Left lobe of liver (tissue), 2 donors: ENCODE measurements at places on chromosomes 4 and X.

- DNase-seq = no peak
Measured at GRCh38 chr4:81380437-81380836, 91.3 kb downstream of the RASGEF1B start.

DNA sequence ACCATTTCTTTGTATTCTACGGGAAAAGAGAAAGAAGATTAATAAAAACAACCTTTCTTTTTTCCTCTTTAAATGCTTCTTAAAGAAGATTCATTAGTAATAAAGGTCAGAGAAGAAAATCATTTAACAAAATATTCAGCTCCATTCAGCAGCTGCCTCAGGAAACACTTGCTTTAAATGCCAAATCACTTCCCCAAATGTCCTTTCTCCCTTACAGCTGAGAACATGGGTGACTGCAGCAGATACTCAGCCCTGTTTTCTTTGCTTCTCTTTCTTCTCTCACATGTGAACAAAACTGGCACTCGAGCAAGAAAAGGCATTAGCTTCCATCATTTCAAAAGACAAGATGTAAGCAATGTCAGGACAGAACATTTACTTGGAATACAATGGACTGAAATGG is 120.2 kb downstream of the INPP4B start:
- DNase-seq = no peak

DNA sequence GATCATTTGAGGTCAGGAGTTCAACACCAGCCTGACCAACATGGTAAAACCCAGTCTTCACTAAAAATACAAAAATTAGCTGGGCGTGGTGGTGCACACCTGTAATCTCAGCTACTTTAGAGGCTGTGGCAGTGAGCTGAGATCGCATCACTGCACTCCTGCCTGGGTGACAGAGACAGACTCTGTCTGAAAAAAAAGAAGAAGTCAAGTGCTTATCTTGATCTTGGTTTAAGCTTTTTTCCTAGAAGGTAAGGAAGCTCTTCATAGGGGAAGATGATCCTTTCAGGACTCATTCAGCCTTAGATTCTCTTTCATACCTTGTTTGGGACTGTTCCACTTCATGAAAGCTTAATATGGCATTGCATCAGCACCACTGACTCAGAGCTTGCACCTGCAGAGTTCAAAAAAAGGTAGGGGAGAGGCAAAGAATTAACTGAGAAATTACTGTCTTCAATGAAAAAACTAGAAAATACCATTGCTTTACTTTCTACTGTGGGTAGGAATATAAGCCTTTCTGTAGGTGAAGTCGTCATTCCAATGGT is 70.8 kb upstream of the EPGN start:
- DNase-seq = no peak

GRCh38 chr4:74087481-74087880 is 11.5 kb downstream of the CXCL2 start:
- no peak for DNase-seq

- no peak for DNase-seq
Measured at GRCh38 chr4:20490734-20491133, 209.5 kb upstream of the PACRGL start.

DNA sequence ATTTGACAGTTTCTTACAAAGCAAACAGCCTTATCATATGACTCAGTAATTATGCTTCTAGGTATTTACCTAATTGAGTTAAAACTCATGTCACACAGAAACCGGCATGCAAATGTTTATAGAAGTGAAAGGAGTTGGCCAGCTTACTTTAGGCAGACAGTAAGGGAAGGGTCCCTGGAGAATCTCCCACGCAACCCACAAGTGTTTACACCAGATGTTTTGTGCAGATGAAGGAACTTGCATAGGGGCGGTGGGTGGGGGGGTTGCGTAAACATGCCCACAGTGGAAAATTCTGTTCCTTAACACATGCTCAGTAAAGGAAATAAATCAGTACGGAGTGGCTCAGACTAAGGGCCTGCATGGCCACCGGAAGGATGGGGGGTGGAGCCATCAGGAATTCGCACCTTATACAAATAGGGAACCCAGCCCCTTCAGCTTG is 330.5 kb upstream of the AADAT start:
- DNase-seq = no peak

- no peak for DNase-seq
Measured at GRCh38 chr4:11179796-11180195, 248.9 kb downstream of the HS3ST1 start.

DNA sequence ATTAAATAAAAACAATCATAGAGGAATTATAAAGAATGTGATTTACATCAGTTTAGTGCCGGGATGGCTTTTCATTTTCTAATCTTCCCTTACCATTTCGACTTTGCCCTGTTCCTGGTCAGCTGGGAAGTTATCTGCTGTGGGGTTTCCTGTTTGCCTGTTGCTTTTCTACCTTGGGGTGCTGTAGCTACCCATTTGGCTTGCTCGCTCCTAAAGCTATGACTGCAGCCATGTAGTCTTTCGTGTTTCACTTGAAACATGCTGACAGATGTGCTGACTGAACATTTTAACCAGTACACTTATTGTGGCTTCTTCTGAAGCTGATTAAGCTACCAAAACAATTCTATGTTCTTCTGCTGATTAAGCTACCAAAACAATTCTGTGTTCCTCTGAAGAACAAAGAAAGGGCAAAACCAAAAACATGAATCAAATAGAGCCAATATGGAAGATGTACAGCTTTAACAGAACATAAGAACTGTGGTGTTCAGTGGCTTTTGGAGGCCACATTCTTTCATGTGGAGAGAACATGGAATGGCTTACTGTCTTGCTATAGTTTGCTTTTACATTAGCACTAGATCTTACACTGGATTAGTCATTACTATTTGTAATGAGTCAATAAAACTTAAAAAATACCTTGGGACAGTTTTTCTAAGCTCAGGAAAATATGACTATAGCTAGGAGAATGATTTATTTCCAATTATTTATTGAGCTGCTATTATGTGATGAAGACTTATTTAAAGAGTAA is 440.4 kb downstream of the SPRY1 start:
- DNase-seq = no peak

DNA sequence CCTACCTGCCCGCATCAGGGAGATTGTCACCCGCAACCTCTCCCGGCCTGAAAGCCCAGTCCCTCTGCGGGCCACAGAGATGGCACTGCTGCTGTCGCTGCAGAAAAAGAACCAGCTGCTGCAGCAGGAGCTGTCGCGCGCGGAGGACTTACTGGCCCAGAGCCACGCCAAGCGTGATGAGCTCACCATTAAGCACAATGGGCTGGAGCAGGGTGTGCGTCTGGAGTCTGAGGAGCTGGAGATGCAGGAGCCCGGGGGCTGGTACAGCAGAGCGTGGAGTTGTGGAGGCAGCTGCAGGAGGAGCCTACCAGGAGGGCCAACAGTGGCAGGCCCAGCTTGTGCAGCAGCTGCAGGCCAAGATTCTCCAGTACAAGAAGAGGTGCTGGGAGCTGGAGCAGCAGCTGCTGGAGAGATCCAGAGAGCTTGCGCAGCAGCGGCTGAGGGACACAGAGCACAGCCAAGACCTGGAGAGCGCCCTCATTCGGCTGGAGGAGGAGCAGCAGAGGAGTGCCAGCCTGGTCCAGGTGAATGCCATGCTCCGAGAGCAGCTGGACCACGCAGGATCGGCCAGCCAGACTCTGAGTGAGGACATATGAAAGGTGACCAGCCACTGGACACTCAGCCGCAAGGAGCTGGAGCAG is 11.3 kb downstream of the SMIM10L2A start:
- no peak for DNase-seq

DNA sequence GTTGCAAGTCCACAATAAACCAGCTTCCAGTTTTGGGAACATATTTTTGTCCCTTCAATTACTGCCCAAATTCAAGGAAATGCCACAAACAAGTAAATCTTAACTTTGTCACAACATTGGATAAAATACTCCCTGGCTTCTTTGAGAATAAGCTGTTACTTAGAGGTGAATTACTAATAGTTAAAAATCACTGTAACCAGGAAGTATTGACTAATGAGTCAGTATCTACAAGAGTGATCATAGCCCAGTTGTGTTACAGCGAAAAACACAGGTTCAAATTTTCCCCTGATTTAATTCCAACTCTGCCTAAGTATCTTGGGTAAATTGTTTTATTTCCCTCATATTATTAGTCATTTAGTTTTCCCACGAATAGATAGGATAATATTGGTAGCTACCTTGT is 291.2 kb upstream of the PPARGC1A start:
- DNase-seq = no peak

- DNase-seq = no peak
Measured at GRCh38 chr4:110959041-110959643, 336.3 kb upstream of the PITX2 start.

DNA sequence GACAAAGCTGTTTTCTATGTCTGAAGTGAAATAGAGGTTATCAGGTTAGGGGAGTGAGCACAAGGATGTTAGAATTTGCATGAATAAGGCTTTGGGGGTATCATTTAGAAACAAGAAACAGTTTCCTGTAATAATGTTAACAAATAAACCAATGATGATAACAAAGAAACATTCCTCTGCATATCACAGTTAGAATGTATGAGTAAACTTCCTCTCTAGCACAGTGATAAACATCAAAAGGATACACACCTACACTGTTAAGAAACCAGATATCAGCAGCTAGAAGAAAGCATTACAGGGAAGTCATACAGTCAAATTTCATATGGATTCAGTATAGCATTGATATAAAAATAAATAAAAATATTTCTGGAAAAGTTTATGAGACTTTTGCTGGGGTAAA is 340.0 kb upstream of the MAGEB16 start:
- DNase-seq = no peak

DNA sequence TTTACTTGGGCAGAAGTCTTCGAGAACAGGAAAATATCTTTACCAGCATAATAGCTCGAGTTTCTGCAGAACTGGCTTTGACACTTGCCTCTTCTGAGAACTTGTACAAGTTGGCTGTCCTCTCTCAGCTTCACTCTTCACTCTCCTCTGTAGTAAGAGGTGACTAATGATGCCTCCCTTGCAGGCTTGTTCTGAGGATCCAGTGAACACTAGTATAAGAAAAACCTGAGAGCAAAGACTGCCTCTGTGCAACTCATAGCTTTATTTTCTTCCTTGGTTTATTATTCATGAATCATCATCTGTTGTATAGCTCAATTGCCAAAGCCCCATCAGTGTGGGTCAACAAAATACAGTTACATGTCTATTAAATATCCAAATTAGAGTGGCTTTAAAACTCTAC is 266.7 kb upstream of the CLNK start:
- DNase-seq = no peak

- no peak for DNase-seq
Measured at GRCh38 chr4:54513204-54513603, 144.6 kb upstream of the KIT start.

DNA sequence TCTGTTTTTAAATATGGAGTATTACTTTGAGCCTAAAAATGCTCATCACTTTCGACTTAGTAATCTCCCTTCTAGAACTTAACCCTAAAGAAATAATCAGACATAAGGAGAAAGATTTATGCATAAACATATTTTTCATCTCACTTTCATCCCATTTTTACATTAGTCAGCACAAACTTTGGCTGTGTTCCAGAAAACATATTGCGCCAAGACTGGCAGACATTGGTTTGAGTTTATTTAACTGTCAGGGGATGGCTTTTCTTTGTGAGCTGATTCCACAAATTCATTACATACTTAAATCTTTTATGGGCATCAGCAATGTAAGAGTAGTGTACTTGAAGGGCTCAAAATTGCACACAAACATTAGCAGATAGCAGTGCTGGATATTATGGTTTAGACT is 23.7 kb downstream of the MAOA start:
- no peak for DNase-seq
